ENCODE measurements at places on chromosomes 4 and X. TPM values are rescaled to one million over a fixed set of nuclear protein-coding genes. Genes with fewer than 3 reads are reported as not detected.

DNA sequence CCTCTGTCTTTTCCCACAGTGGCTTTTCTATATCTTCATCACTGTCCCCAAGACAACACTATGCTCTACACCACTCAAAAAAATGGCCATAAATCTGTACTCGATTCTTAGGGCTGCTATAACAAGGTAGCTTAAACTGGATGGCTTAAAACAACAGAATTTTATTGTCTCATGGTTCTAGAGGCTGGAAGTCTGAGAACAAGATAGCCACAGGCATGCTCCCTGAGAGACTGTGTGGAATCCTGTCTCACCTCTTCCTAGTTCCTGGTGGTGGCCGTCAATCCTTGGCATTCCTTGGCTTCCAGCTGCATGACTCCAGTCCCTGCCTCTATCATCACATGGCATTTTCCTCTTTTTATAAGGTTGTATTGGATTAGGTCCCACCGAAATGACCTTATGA lies 70.7 kb upstream of the DCLK2 start:
- no peaks in the 10 kb centered on the region for H3K4me1 ChIP-seq
- no peaks in the 10 kb centered on the region for H3K36me3 ChIP-seq
- no peak overlapping the region for H3K27ac ChIP-seq
- H3K27me3 ChIP-seq, result no peaks in the 10 kb centered on the region

DNA sequence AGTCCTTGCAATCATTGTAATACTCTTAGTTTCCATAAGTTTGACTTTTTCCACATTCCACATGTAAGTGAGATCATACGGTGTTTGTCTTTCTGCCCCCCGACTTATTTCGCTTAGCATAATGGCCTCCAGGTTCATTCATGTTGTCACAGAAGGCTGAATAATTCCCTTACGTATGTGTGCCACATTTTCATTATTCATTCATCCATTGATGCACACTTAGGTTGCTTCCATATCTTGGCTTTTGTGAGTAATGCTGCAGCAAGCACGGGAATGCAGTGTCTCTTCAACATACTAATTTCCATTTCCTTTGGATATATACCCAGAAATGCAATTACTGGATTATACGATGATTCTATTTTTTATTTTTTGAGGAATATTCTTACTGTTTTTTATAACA lies 22.0 kb upstream of the VEGFC start:
- H3K4me3 ChIP-seq, result no peak overlapping the region
- no peaks in the 10 kb centered on the region for H3K36me3 ChIP-seq
- H3K27me3 ChIP-seq, result no peaks in the 10 kb centered on the region
- no peak for DNase-seq
- H3K27ac ChIP-seq, result no peak overlapping the region

The CXCL6 gene
- not detected for total RNA-seq

The CFAP299 gene
- not detected for total RNA-seq

The DGKQ gene
- total RNA-seq, result 22.2 TPM

DNA sequence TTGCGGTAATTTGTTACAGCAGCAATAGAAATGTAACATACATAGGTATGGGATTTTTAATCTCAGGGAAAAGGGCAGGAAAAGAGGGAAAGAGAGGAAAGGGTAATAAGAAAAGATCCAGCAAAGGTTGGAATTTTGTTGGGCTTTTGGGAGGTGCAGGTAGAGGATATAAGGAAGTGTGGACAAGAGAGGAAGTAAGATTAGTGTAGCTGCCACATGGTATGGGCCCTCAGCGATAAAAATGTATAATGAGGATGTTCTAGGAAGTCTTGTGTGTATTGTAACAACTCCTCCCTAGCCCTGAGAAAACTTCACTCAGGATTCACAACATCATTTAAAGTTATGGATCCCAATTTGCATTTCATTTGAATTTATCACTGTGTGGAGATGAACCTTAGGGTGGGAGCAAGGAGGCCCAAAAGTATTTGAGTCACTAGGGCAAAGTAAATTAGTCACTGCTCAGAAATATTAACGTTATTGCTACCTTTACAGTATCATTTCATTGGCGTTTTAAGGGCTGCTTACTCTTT lies 2.8 kb upstream of the IL21 start:
- no peaks in the 10 kb centered on the region for H3K4me1 ChIP-seq
- H3K36me3 ChIP-seq, result no peaks in the 10 kb centered on the region
- DNase-seq, result no peak
- H3K27me3 ChIP-seq, result no peaks in the 10 kb centered on the region
- H3K4me3 ChIP-seq, result no peak overlapping the region
- H3K27ac ChIP-seq, result no peak overlapping the region

- no peaks in the 10 kb centered on the region for H3K36me3 ChIP-seq
- H3K27ac ChIP-seq, result no peak overlapping the region
- no peaks in the 10 kb centered on the region for H3K4me1 ChIP-seq
- peak overlapping the region; percentile 25 for H3K4me3 ChIP-seq
- no peaks in the 10 kb centered on the region for H3K27me3 ChIP-seq
- no peak for DNase-seq
Measured at GRCh38 chrX:1178580-1179057, 33.8 kb downstream of the CRLF2 start.

The EDA2R gene
- total RNA-seq, result not detected

The PCDH10 gene
- not detected for total RNA-seq

DNA sequence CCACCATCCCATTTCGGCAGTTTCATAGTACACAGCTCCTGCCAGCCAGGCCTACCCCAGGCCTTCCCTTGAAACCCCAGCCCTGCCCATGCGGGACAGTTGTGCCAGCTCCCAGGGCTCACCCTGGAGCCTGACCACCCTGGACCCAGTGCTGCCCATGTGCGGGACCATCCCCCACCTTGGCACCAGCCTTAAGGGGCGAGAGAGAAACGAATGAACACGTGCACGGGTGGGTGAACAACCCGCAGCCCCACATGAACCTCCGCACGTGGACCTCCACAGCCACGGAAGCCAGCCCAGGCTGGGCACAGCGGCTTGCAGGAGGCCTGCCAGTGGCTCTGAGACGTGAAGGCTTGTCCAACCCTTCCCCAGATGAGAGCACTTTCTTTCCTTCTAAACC lies 76.0 kb upstream of the MXD4 start:
- DNase-seq, result peak; percentile 49
- H3K4me1 ChIP-seq, result no peaks in the 10 kb centered on the region
- peaks cover 6% of the 10 kb centered on the region for H3K36me3 ChIP-seq
- H3K27me3 ChIP-seq, result no peaks in the 10 kb centered on the region
- H3K4me3 ChIP-seq, result no peak overlapping the region

DNA sequence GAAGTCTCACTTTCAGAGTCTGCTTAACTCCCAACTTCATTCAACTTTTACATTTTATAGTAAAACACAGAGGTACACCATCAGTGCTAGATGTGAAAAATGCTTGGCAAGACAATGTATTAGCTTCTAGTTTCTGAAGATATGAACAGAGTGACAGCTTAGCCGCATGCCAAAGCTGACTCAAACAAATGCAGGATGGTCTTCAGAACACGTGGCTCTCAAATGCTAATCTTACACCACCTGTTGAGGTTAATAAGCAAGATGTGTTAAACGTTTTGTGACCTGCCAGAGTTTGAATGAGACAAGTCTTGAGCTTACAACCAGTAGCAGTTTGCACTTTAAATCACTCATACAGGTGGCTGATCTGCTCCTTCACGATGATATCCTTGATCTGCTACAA lies 18.9 kb upstream of the GPM6B start:
- no peaks in the 10 kb centered on the region for H3K36me3 ChIP-seq
- DNase-seq, result no peak
- H3K4me3 ChIP-seq, result no peak overlapping the region
- no peaks in the 10 kb centered on the region for H3K27me3 ChIP-seq
- no peaks in the 10 kb centered on the region for H3K4me1 ChIP-seq

DNA sequence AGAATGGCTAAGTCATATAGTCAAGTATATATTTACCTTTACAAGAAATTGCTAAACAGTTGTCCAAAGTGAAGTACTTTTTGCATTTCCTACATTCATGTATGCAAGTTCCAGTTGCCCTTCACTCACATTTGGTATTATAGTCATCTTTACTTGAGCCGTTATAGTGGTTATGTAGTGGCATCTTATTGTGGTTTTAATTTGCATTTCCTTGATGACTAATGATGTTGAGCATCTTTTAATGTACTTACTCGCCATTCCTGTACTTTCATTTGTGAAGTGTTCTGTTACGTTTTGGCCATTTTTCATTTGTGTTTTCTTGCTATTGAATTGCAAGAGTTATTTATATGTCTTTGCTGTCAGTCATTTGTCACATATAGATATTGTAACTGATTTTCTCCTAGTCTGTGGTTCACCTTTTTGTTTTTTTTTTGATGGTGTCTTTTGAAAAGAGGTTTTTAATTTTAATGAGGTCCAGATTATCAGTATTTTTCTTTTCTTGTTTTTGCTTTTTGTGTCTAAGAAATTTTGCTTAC lies 27.6 kb downstream of the ARFIP1 start:
- H3K4me3 ChIP-seq, result no peak overlapping the region
- H3K4me1 ChIP-seq, result peaks cover 20% of the 10 kb centered on the region
- no peak overlapping the region for H3K27ac ChIP-seq
- H3K27me3 ChIP-seq, result no peaks in the 10 kb centered on the region

The DKC1 gene
- total RNA-seq, result 40.8 TPM

The SSX4B gene
- total RNA-seq, result not detected

DNA sequence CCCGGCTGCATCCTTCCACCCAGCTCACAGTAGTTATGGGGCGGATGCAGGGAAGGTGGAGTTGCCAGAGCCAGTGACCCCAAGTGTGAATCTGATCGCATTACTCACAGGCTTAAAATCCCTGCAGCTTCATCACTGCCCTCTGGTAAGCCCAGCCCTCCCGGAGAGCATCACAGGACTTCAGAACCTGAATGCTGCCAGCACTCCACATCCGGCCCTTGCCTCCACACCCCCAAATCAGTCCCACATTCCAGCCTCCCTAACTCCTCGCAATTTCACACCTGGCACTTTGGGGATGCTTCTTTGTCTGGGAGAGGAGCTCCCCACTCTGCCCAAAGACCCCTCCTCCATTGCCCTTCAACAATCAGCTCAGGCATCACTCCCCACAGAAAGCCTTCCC lies 15.6 kb downstream of the RASL11B start:
- no peaks in the 10 kb centered on the region for H3K27me3 ChIP-seq
- H3K36me3 ChIP-seq, result no peaks in the 10 kb centered on the region
- no peak overlapping the region for H3K4me3 ChIP-seq
- no peak overlapping the region for H3K27ac ChIP-seq
- no peaks in the 10 kb centered on the region for H3K4me1 ChIP-seq

- H3K27me3 ChIP-seq, result no peaks in the 10 kb centered on the region
- no peak for DNase-seq
- H3K27ac ChIP-seq, result no peak overlapping the region
- H3K4me3 ChIP-seq, result no peak overlapping the region
Measured at GRCh38 chr4:143215873-143216272, 31.2 kb downstream of the USP38 start.

GRCh38 chrX:7155163-7155562 lies 7.2 kb upstream of the PUDP start:
- H3K27me3 ChIP-seq, result no peaks in the 10 kb centered on the region
- H3K4me1 ChIP-seq, result no peaks in the 10 kb centered on the region
- H3K27ac ChIP-seq, result no peak overlapping the region

The ADH7 gene
- 1.2 TPM for total RNA-seq

The ARMCX1 gene
- 12.6 TPM for total RNA-seq

- no peak for DNase-seq
- no peak overlapping the region for H3K27ac ChIP-seq
- H3K4me3 ChIP-seq, result no peak overlapping the region
Measured at GRCh38 chr4:173797296-173797695, 267.3 kb upstream of the HAND2 start.

DNA sequence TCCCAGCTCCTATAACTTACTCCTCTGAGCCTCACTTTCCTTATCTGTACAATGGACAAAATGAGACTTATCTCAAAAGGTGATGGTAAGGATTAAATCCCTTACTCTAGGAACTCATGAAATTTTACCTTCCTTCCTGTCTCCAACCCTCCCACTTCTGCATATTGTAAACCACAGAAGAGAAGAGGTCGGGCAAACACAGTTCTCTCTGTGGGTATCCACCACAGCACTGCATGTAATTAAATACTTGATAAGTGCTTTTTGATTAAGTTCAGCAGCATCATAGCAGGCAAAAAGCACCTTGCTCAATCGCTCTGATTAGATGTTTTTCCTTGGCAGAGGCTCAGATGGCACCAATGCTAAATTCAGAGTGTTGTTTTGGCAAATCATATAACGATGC lies 17.3 kb upstream of the TMEM192 start:
- no peaks in the 10 kb centered on the region for H3K27me3 ChIP-seq
- no peak for DNase-seq
- no peak overlapping the region for H3K4me3 ChIP-seq

The XAGE1B gene
- total RNA-seq, result not detected

The ADAMTS3 gene
- total RNA-seq, result 0.80 TPM

GRCh38 chr4:74418063-74418670 lies 26.8 kb upstream of the AREG start:
- H3K4me1 ChIP-seq, result peaks cover 7% of the 10 kb centered on the region
- H3K27me3 ChIP-seq, result no peaks in the 10 kb centered on the region
- no peak overlapping the region for H3K4me3 ChIP-seq
- DNase-seq, result no peak

DNA sequence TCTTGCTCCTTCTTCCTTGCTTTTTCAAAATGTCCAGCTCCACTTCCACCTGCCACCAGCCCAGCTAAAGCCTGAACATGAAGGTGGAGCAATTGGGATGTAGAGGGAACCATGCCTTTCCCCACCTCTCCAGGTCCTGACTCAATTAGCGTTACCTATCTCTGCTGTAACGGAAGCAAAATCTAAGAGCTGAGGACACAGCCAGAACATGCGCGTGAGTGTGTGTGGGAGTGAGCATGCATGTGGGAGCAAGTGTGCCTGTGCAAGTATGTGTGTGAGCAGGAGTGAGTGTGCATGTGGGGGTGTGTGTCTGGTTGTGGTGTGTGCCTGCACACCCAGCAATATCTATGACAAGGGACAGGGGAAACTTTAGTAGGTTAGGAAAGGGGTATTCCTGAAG lies 364.5 kb downstream of the MID1IP1 start:
- no peak for DNase-seq
- H3K4me1 ChIP-seq, result peaks cover 18% of the 10 kb centered on the region

The AFF2 gene
- 2.2 TPM for total RNA-seq

The CENPI gene
- 1.7 TPM for total RNA-seq

The NDNF gene
- total RNA-seq, result 1.6 TPM

The CT45A8 gene
- total RNA-seq, result not detected

The FGFBP2 gene
- total RNA-seq, result 10.7 TPM

The ARR3 gene
- not detected for total RNA-seq

DNA sequence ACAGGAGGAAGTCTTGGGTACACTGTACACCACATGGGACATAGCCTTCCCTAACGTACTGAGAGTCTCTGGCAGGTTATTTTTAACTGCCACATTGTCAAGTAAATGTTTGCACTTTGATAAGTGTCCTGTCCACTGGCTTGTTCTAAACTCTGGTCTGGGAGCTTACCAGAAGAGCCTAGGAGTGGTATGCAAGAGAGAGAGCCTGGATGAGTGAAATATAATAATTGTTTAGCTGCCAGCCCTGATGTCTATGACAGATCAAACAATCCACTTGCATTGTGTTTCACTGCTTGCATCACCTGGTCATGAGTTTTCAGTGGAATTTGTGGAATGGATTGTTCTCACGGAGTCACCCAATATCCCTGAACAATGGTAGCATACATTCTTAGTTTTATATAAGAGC lies 91.6 kb downstream of the SHROOM3 start:
- H3K4me3 ChIP-seq, result no peak overlapping the region
- no peaks in the 10 kb centered on the region for H3K4me1 ChIP-seq
- no peak for DNase-seq
- no peak overlapping the region for H3K27ac ChIP-seq
- no peaks in the 10 kb centered on the region for H3K27me3 ChIP-seq

GRCh38 chr4:39548425-39549067 lies 21.3 kb upstream of the UGDH start:
- no peaks in the 10 kb centered on the region for H3K27me3 ChIP-seq
- H3K4me1 ChIP-seq, result no peaks in the 10 kb centered on the region
- H3K36me3 ChIP-seq, result peaks cover 13% of the 10 kb centered on the region

The HGFAC gene
- total RNA-seq, result not detected

Data from suprapubic skin (tissue), 4 donors.